ENCODE measurements at places on chromosomes 7 and 10.

DNA sequence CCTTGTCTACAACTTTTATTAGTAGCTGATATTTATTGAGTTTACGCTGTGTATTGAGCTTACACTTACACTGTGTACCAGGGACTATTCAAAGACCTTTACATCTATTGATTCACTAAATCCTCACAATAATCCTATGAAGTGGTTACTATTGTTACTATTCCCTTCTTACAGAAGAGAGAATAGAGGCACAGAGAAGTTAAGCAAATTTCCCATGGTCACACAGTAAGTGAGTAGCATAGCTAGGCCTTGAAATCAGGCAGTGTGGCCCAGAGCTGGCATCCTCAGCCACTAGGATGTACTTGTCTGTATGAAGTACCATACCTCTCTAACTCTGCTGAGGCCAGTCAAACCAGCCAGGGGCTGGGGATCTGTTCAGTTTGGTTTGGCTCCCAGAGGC lies 7.6 kb downstream of the COL13A1 start:
- DNase-seq = no peak

DNA sequence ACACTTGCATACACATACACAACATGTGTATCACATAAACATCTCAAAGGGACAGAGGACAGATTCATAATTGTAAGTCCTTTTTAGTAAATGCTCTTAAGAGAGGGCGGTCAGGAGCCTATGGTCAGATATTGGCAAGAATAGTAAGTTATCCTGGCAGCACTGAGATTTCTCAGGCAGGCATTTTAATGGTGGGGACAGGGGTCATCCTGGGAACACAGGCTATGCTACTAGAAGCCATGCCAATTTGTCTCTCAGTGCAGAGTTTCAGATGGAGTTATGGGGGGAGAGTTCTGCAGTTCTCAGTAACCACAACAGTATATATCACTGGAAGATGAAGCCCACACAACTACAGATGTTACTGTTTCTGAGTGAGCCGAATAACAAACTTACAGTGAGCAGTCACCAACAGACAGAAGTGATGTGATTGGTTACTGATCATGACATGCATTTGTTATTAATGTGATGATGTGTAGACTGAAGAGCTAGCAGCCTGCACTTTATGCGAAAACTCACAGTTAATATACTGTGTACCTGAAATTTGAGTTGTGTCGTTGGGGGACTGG lies 16.4 kb downstream of the ZNF487 start:
- DNase-seq = no peak

- DNase-seq = peak; percentile 96
Measured at GRCh38 chr7:28408960-28409715, 3.2 kb upstream of the CREB5 start.

- DNase-seq = peak; percentile 50
Measured at GRCh38 chr10:15744217-15744865, 24.6 kb upstream of the ITGA8 start.

GRCh38 chr10:124165311-124165710 lies 71.9 kb upstream of the CHST15 start:
- DNase-seq = no peak

DNA sequence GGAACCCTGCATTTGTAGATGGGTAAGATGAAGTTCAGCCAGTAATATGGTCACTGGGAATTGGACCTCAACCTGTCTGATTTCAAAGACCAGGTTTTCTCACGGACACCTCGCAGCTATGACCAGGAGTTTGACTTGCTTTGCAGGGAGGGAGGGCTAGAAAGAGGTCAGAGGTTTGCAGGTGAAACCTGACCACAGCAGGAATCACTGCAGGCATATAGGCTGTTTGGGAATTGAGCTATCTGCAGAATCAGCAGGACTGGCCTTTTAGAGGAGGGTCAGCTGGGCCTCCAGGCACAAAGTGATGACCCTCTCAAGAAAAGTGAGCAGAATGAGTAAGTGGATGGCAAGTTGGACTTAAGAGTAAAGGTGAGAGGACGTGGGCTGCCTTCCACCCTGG lies 166.3 kb downstream of the ADRA2A start:
- DNase-seq = no peak

- no peak for DNase-seq
Measured at GRCh38 chr10:13608246-13608853, 21.6 kb downstream of the PRPF18 start.

DNA sequence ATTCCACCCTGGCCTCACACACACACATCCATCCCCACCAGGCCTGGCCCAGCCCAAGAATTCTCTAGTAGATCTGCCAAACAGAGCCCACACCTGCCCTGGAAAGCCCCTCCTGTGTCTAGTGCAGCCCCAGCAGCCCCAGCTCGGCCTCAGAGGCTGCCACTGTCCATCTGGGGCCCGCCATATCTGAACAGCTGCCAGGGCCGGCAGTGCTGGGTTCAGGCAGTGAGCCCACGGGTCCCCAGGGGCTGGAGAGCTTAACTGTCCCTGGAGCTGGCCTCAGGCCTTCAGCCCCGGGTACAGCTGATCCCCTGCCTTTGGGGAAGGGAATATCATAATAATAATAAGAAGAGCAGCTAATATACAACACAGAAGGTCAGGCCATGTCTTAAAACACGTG lies 574 bp downstream of the MYL10 start:
- no peak for DNase-seq
